ENCODE measurements at places on chromosomes 12 and 14.

- DNase-seq, result no peak
Measured at GRCh38 chr12:121495746-121496145, 85.1 kb downstream of the KDM2B start.

- no peak for DNase-seq
Measured at GRCh38 chr14:97948841-97949240, 1151.7 kb downstream of the VRK1 start.

- no peak for DNase-seq
Measured at GRCh38 chr14:39957290-39957689, 525.1 kb upstream of the FBXO33 start.

- no peak for DNase-seq
Measured at GRCh38 chr12:24705216-24705615, 243.7 kb downstream of the BCAT1 start.

GRCh38 chr12:53585448-53586125 is 40.6 kb downstream of the ATF7 start:
- no peak for DNase-seq

DNA sequence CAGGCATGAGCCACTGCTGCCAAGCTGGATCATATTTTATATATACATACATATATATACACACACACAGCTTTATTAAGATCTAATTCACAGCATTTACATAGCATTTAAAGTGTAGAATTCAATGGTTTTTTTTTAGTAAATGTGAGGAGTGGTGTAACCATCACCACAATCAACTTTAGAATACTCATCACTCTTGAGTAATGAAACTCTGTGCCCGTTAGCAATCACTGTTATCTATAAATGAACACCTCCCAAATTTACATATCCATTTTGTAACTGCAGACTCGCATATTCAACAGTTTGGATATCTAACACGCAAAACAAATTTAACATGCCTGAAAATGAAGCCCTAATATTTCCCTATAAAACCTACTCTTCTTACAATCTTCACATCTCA is 90.9 kb downstream of the PPP1R12A start:
- DNase-seq, result no peak

DNA sequence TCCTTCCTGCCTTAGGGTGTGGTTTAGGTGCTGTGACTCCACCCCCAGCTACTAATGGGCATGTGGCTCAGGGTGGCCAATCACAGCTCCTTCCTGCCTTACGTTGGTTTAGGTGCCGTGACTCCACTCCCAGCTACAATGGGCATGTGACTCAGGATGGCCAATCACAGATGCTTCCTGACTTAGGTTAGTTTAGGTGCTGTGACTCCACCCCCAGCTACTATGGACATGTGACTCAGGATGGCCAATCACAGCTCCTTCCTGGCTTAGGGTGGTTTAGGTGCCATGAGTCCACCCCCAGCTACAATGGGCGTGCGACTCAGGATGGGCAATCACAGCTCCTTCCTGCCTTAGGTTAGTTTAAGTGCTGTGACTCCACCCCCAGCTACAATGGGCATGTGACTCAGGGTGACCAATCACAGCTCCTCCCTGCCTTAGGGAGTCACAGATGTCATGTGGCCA is 163.9 kb downstream of the TBX5 start:
- DNase-seq, result no peak

DNA sequence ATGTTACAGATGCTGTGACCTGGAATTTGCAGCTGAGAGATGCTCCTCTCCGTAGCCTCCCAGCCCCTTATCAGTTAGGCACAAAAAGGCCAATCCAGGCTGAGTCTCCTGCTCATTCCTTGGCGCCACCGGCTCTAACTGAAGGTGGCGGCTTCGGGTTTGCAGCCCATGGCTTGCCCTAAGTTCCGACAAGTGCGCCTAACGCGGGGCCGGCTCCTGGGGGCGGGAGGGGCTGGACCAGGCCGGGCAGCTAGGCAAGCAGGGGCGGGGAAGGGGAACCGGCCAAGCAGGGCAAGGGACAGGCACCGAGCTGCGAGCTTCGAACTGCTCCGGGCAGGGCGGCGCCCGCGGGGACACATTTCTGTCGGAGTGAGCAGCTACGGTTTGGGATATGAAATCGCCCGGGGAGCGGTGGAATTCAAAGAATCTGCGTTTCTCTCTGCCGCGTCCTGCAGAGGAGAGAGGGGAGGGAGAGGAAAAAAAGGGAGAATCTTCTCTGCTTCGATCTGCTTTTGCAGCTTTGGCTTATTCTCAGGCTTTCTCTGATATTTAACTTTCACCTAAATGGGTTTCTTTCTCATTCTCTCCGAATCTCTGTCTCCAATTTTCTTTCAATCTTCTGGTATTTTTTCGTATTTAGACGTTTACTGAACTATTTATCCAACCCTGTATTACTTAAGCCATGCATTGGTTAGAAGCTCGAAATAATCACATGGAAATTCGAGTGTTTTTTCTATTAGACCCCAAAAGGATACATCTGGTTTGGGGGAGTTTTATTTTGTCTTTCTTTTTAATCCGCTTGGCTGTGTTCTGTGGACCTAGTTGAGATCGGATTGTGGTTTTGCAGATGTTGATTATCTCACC is 1.6 kb upstream of the HOXC12 start:
- peak; percentile 33 for DNase-seq

DNA sequence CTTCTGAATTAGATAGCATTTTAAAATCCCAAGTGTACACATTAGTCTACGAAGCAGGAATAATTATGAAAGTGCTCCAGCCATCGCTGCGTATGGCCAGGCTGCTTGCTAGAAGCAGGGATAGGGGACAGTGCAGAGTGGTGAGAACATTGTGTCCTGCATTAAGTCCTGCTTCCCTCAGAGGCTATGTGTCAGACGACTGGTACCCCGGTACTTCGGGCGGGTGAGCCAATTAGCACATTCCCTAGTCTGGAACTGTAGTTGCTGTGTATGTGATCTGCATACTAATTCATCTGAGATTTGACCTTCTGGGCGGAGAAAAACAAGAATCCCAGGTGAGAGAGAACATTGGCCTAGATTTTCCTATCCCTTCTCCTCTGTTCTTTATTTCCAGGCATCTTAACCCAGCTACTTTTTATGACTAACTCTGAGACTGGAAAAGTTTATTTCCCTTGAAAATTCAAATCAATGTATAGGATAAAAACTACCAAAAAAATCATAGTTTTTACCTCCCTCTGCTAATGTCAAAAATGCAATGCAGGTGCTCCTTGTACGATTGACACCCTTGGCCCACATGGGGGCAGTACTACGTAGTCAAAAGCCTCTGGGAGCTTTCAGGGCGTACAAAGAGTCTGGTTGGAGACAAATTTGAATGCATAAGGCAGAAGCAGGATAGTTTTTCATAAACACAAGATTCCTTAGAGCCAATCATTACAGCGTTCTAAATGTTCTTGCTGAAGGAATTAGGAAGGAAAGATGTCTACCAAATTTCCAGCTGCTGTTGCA is 764.3 kb downstream of the NOVA1 start:
- DNase-seq, result peak; percentile 16

- DNase-seq, result no peak
Measured at GRCh38 chr12:106051853-106052531, 86.8 kb downstream of the NUAK1 start.

DNA sequence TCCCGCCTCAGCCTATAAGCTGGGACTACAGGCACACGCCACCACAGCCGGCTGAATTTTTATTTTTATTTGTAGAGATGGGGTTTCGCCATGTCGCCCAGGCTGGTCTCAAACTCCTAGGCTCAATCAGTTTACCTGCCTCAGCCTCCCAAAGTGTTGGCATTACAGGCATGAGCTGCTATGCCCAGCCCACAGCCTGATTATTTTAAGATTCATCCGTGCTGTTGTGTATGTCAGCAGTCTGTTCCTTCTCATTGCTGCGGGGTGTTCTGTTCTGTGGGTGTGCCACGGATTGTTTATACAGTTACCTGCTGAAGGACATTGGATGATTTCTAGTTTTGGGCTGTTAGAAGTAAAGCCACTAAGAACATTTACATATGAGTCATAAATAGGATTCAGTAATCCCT is 9.6 kb upstream of the EP400 start:
- no peak for DNase-seq

All from activated CD4-positive, alpha-beta T cell treated with anti-CD3 and anti-CD28 coated beads, Interleukin-10, Interleukin-2, amounts not matched to agents 100 ng/mL and 50 ng/mL, durations not matched to agents 16 hours and 8 hours (primary cell).